ENCODE measurements at places on chromosomes 5 and 9. TPM values are rescaled to one million over a fixed set of nuclear protein-coding genes. Genes with fewer than 3 reads are reported as not detected.

DNA sequence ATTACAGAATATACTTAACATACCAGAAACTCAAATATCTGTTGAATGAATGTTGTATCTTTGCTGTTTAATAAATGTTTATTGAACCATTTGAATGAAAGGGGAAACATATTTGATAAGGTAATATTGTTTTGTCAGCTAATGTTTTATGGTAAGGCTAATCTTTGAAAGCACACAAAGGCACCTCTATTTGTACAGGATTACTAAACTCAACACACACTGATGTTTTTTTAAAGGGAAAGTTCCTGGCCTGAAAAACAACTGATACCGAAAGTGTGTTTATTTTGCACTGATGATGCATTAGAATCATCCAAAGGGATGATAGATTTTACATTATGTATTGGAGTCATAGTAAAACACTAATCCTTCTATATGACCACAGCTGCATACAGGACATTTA is 82.5 kb downstream of the ADCY2 start:
- H3K27ac ChIP-seq, result no peak overlapping the region
- H3K4me3 ChIP-seq, result no peak overlapping the region
- H3K36me3 ChIP-seq, result no peaks in the 10 kb centered on the region
- H3K4me1 ChIP-seq, result no peaks in the 10 kb centered on the region
- H3K27me3 ChIP-seq, result no peaks in the 10 kb centered on the region

DNA sequence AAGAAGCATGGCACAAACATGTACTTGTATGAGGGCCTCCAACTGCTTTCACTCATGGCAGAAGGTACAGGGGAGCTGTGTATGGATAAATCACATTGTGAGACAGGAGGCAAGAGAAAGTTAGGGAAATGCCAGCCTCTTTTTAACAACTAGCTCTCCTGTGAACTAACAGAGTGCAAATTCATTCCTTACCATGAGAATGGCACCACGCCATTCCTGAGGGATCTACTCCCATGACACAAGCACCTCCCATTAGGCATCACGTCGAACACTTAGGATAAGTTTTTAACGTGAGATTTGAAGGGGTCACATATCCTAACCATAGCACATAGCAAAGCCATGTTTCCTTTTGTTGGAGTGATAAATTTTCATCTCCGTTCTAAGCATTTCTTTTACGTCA is 747.2 kb upstream of the CHD1 start:
- H3K27me3 ChIP-seq, result no peaks in the 10 kb centered on the region
- no peak for DNase-seq
- no peaks in the 10 kb centered on the region for H3K4me1 ChIP-seq
- H3K36me3 ChIP-seq, result no peaks in the 10 kb centered on the region
- H3K27ac ChIP-seq, result no peak overlapping the region

DNA sequence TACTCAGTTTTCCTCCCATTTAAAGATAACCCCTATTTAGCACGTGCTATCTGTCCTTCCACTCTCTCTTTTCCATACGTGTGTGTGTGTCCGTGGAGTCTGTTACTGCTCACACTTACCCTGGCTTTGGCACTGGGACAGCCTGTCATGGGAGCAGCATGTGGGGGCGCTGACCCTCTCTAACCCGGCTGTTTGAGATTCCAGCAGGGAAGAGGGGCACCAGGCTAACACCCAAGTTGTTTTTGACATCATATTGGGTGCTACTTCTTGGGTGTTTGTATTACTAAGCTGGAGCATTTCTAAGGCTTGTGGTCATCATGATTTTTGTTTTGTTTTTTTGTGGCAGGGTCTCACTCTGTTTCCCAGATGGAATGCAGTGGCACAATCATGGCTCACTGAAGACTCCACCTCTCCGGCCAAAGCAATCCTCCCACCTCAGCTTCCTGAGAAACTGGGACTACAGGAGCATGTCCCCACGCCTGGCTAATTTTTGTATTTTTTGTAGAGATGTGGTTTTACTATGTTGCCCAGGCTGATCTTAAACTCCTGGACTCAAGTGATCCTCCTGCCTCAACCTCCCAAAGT is 56.9 kb upstream of the SIMC1 start:
- H3K36me3 ChIP-seq, result no peaks in the 10 kb centered on the region
- H3K4me1 ChIP-seq, result peaks cover 17% of the 10 kb centered on the region
- DNase-seq, result no peak
- no peak overlapping the region for H3K4me3 ChIP-seq

Gene OR13C8
- total RNA-seq, result not detected

Gene ECM2
- total RNA-seq, result 0.47 TPM

DNA sequence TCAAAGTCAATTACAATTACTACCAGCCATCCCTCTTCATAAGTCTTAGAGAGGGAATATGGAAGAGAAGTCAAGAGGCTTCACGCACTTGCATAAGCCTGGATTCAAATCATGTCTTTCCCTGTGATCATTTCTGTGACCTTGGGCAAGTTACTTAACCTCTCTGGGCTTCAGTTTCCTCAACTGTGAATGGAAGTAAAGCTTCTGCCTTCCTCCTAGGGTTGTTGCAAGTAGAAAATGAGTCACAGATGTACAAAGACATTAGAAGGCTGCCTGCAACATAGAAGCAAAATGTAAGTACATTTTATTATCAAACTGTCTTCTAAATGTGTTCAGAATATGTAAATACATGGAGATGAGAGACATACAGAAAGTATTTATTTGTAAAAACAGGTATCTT is 42.3 kb upstream of the SEMA6A start:
- no peaks in the 10 kb centered on the region for H3K27me3 ChIP-seq
- no peaks in the 10 kb centered on the region for H3K36me3 ChIP-seq
- no peak for DNase-seq
- no peak overlapping the region for H3K27ac ChIP-seq
- H3K4me1 ChIP-seq, result no peaks in the 10 kb centered on the region

Gene MSX2
- not detected for total RNA-seq

- DNase-seq, result peak; percentile 89
These were observed at the start of gene MTAP for GRCh38 chr9:21802418-21803000. Gene MTAP (plus strand): TSS chr9:21802636. CDS start chr9:21802749, 113 bp downstream.

Gene TMEM252
- total RNA-seq, result not detected

DNA sequence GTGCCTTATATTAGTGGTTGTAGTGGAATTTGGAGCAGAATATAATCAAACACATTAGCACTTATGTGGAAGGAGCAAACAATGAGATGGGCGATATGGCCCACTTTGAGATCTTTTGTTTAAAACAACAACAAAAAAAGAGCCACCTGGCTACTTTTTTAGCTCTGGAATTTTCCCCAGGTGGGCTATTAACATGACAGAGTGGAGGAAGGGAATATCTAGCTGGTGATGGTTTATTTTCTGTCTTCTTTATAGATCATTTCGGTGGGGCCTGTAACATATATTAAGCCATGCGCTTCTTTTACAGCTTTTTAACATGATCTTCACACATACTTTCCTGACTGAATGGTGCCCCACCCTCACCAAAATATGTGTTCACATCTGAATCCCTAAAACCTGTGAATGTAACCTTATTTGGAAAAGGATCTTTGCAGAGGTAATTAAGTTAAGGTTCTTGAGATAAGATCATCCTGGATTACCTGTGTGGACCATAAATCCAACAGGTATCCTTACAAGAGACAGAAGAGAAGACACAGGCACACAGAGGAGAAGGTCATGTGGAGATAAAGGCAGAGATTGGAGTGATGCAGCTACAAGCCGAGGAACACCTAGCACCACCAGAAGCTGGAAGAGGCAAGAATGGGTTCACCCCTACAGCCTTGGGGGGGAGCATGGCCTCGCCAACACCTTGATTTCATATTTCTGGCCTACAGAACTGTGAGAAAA is 16.6 kb upstream of the ENTREP1 start:
- peaks cover 8% of the 10 kb centered on the region for H3K4me1 ChIP-seq
- peaks cover 6% of the 10 kb centered on the region for H3K36me3 ChIP-seq
- H3K4me3 ChIP-seq, result no peak overlapping the region
- H3K27ac ChIP-seq, result no peak overlapping the region

Gene LCN10
- total RNA-seq, result not detected

- no peak for DNase-seq
- peaks cover 4% of the 10 kb centered on the region for H3K27me3 ChIP-seq
- H3K4me1 ChIP-seq, result no peaks in the 10 kb centered on the region
- H3K27ac ChIP-seq, result no peak overlapping the region
- peaks cover 31% of the 10 kb centered on the region for H3K36me3 ChIP-seq
- no peak overlapping the region for H3K4me3 ChIP-seq
These were observed 48.2 kb downstream of the CHD1 start for GRCh38 chr5:98880598-98880997.

DNA sequence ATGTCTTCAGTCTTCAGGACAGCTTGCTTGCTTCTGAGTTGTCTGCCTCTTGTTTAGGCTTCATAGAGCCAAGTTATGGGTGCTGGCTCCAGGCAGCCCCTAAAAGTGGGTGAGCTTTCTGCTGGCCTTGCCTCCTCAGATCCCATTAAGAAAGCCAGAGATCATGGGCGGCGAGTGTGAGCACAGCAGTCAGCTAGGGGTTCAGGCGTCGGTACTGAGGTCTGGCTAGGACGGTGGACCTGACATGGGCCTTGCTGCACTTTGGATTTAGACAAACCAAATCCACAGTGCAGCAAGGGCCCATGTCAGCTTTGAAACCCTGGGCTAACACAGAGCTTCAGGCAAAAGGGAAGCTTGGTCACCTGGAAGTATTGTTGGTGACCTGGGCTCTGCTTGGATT is 17.6 kb downstream of the PSAT1 start:
- peak overlapping the region; percentile 19 for H3K27ac ChIP-seq
- no peak overlapping the region for H3K4me3 ChIP-seq
- peaks cover 12% of the 10 kb centered on the region for H3K4me1 ChIP-seq
- no peak for DNase-seq
- peaks cover 22% of the 10 kb centered on the region for H3K36me3 ChIP-seq
- H3K27me3 ChIP-seq, result peaks cover 1% of the 10 kb centered on the region

DNA sequence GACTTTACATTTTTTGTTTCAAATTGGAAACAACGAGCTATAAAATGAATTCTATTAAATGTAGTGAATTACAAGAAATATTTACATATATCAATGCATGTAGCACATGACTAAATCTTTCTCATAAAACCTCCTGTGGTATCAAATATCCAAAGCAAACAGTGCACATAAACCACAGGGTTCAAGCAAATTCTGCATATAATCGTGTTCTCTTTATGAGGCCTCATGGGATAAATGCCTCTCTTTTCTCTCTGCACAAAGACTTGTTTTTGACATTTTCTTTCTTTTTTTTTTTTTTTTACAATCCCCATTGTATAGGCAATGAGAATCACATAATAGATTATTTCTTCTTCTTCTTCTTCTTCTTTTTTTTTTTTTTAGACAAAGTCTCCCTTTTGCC is 1117.2 kb upstream of the DMAC1 start:
- no peak for DNase-seq
- H3K27ac ChIP-seq, result no peak overlapping the region
- H3K4me1 ChIP-seq, result no peaks in the 10 kb centered on the region
- H3K4me3 ChIP-seq, result no peak overlapping the region

GRCh38 chr5:35009657-35010056 is 38.1 kb downstream of the AGXT2 start:
- H3K27me3 ChIP-seq, result peaks cover 10% of the 10 kb centered on the region
- H3K27ac ChIP-seq, result peak overlapping the region; percentile 17
- H3K36me3 ChIP-seq, result no peaks in the 10 kb centered on the region
- peak; percentile 18 for DNase-seq

DNA sequence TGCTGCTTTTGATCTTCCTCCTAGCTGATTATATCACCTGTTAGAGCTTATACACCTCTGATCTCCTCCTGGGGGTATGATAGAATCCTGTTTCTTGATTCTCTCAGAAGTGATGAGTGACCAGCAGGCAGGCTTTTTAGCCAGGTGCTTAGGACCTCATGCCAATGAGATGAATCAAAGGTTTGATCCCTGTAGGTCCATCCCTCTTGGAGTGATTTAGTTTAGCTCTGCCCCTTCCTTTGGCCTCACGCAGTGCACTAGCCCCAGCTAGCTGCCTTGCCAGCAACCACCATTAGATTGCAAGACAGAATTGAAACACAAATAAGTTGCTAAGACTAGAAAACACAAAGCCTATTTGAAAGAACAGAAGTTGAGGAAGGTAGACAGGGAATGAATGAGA is 84.4 kb downstream of the ZSWIM6 start:
- peak overlapping the region; percentile 33 for H3K27ac ChIP-seq
- no peak for DNase-seq

Gene ANKRD31
- total RNA-seq, result not detected

DNA sequence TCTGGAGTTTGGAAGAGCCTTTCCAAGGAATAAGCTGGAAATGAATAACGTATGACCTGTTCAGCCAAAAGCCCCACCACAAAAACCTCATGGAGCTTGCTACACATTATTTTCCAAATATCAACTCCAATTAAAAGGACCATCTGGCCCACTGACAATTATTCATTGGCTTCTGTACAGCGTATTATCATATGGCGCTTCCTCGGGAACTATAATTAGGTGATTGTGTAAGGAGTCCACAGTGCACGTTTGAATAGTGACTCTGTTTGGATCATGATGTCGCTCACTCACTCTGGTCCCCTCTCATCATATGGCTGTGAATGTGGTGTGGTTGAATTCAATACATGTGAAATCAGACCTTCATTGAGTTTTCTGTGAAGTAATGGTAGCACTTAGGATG is 52.1 kb downstream of the GDNF start:
- no peak overlapping the region for H3K4me3 ChIP-seq
- H3K36me3 ChIP-seq, result peaks cover 12% of the 10 kb centered on the region
- DNase-seq, result no peak
- H3K27me3 ChIP-seq, result no peaks in the 10 kb centered on the region
- peaks cover 68% of the 10 kb centered on the region for H3K4me1 ChIP-seq

GRCh38 chr9:35981699-35982098 is 23.7 kb upstream of the OR2S2 start:
- no peaks in the 10 kb centered on the region for H3K36me3 ChIP-seq
- no peak overlapping the region for H3K4me3 ChIP-seq
- H3K4me1 ChIP-seq, result no peaks in the 10 kb centered on the region
- DNase-seq, result no peak

Gene PCDH1
- 0.18 TPM for total RNA-seq

Gene PCDHGA7
- total RNA-seq, result 12.0 TPM

Gene SLC6A18
- not detected for total RNA-seq

Gene FAT2
- not detected for total RNA-seq

Gene EFCAB9
- not detected for total RNA-seq

DNA sequence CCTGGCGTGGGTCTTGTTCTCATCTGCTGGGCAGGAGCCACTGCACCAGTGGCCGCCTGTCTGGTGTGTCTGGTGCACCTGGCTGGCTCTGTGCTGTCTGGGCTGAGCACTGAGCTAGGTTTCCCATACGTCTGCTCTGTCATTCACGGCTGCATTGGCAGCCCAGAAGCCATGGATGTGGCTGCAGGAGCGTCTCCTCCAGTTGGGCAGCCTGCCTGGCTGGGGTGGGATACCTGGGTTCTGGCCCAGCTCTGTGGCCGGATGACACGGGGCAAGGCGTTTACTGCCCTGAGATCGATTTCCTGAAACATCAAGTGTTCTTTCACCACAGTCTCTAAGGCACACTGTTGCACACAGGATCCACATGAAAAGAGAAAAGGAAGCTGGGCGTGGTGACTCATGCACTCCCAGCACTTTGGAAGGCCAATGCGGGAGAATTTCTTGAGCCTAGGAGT is 25.5 kb upstream of the SLC25A51 start:
- H3K4me3 ChIP-seq, result peak overlapping the region; percentile 47
- DNase-seq, result peak; percentile 46
- peaks cover 8% of the 10 kb centered on the region for H3K27me3 ChIP-seq
- H3K4me1 ChIP-seq, result peaks cover 50% of the 10 kb centered on the region
- peaks cover 29% of the 10 kb centered on the region for H3K36me3 ChIP-seq
- H3K27ac ChIP-seq, result peak overlapping the region; percentile 83

Gene SEMA4D
- not detected for total RNA-seq

Data from HFFc6 (cell line).